ENCODE measurements at places on chromosomes 2 and 18.

DNA sequence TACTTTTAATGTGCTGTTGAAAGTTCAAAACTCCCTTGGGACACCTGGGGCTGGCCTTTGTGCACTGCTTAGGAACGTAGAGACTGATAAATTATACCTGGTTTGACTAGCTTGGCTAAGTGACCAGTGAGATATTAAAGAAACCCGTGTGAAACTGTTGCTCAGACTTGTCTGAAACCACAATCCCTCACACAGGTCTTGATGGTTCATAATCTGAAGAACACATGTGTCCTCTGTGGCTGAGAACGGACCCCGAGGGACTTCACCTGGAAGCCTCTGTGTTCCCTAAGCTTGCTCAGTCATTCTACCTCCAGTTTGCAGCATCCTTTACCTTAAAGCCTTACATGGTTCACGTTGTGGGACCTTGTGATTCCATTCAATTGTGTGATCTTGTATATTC lies 218.8 kb downstream of the CBLN2 start:
- DNase-seq, result no peak

DNA sequence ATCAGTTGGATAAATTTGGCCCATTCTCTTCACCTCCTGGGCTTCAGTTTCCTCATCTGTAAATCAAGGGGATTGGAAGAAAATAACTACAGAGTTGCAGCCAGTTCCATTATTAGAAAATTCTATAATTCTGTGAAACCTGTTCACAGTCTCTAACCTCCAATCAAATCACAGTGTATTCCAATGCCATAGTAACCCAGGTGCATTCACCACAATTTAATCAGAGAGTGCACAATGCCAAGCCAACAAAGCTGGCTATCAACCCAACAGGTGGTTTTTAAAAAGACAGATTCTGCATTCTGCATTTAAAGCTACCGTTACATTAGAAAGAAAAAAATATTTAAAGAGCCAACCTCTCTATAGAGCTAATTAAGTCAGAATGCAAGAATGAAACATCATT lies 308.6 kb downstream of the RNF144A start:
- DNase-seq, result no peak

GRCh38 chr2:233831011-233831721 lies 23.2 kb downstream of the HJURP start:
- DNase-seq, result no peak

DNA sequence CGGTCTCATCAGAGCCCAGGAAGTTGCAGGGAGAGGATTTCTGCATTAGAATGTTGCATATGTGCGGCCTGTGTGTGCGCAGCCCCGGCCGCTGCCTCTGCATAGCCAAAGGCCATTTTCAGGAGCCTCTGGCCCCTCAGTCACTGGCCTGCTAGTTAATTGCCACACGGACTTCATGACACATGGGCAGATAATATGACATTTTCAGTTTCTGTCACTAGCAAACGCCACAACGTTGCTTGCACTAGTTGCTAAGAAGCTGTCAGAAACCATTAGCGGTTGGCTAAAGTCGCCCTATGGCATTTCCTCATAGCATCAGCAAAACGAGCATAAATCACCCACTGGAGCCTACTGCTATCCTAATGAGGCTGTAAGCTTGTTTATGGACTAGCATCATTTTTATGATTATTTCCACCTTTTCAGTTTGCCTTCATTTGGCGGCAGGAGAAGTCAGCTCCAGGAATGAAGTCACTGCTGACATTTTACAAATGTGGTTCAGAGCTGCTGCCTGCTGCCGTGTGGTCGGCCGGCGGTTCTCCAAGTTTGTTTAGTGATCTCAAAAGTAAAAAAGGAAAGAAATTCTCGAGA lies 73.7 kb downstream of the MEIS1 start:
- DNase-seq, result no peak

- no peak for DNase-seq
Observed at GRCh38 chr2:143525402-143525860, 396.2 kb downstream of the ARHGAP15 start.

DNA sequence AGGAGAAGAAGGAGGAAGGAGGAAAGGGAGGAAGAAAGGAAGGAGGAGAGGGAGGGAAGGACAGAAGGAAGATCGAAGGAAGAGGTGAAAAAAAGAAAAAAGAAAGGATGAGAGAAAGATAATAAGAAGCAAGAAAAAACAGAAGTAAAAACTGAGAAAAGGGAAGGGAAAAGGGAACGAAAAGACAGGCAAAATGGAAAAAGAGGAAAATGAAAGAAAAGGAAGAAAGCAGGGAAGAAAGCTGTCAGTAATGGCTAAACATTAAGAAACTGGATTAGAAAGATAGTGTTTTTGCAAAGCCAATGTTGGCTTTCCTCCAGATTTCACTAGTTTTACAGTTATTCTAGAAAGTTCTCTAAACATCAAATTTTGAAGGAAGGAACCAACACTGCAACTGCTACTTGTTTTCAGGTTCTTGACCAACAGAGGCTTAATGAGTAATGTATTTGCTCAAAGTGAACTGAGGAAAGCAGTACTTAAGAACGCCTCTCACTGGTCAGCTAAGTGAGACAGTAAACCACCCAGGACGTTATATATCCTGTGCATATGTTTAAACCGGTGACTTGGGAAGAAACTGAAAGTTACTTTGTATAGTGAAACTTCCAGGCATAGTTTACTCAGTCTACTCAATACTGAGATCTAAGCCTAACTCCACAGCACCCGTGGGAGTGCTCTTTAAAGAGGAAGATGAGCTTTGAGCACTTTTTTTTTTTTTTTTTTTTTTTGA lies 286.2 kb upstream of the TRIB2 start:
- DNase-seq, result no peak

- DNase-seq, result no peak
Observed at GRCh38 chr18:62377131-62377807, 52.2 kb downstream of the TNFRSF11A start.

- DNase-seq, result no peak
Observed at GRCh38 chr18:62331581-62332356, 6.7 kb downstream of the TNFRSF11A start.

- DNase-seq, result no peak
Observed at GRCh38 chr2:156452971-156453370, 16.8 kb downstream of the GPD2 start.

DNA sequence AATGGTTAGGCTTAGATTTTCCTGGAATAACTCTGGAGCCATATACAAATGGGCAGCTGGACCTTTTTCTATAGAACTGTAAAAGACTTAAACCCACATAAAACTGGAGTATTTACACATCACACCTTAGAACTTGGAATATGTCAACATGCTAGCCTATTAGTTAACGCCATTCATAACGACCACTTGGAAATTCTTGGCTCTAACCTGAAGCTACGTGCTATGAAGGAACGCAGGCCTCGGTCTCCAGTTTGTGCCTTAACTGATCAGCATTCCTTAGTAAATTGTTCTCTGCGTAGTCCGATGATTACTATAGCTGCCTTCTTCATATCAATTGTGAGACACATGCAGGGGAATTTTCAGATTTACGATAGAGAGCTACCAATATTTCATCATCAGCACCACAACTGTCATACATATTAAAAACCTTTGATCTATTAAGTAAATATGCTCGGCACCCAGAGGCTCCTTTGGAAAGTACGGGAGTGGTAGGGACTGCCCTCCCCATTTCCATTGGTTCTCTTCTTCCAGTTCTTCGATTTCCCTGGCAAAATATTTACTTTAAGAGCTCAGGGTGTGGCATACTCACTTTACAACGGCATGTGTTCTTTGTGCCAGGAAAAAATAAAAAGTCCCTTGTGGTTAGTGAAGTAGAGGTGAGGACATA lies 17.5 kb upstream of the CCL20 start:
- DNase-seq, result no peak

GRCh38 chr2:233461481-233461891 lies 105.1 kb downstream of the USP40 start:
- no peak for DNase-seq

Data from DMS79 (cell line).